C1 segment of cervical spinal cord (tissue), 14 donors: ENCODE measurements at places on chromosomes 6 and 20.

DNA sequence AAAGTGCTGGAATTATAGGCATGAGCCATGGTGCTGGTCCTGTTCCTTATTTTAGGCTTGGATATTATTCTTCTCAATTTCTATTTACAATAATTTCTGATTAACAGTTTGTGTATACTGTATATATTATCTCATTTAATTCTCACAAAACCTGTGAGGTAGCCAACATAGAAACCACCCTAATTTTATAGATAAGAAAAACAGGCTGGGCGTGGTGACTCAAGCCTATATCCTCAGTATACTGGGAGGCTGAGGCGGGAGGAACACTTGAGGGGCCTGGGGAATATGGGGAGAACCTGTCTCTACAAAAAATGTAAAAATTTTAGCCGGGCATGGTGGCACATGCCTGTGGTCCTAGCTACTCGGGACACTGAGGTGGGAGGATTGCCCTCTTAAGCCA lies 3.8 kb upstream of the AFG1L start:
- DNase-seq, result no peak

- DNase-seq, result no peak
Measured at GRCh38 chr6:107539849-107540464, 50.0 kb downstream of the SOBP start.

DNA sequence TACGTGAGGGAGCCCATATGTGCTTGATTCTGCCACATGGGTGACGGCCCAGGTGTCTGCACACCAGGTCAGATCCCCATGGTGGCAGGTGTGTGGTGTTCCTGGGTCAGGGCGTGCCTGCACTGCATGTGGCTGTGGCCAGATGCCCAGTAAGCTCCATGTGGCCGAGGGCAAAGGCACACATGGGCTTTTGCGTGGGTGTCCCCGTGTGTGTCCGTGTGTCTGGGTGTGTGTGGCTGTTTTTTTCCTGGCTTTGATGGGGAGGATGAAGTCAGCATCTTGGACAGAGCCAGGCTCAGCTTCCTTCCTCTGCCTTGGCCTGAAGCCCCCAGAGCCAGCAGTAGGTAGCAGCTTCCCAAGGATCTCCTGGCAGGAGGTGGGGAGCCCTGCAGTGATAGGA lies 1.5 kb upstream of the TNXB start:
- DNase-seq, result no peak

- DNase-seq, result no peak
Measured at GRCh38 chr6:139392794-139393193, 18.3 kb upstream of the CITED2 start.

DNA sequence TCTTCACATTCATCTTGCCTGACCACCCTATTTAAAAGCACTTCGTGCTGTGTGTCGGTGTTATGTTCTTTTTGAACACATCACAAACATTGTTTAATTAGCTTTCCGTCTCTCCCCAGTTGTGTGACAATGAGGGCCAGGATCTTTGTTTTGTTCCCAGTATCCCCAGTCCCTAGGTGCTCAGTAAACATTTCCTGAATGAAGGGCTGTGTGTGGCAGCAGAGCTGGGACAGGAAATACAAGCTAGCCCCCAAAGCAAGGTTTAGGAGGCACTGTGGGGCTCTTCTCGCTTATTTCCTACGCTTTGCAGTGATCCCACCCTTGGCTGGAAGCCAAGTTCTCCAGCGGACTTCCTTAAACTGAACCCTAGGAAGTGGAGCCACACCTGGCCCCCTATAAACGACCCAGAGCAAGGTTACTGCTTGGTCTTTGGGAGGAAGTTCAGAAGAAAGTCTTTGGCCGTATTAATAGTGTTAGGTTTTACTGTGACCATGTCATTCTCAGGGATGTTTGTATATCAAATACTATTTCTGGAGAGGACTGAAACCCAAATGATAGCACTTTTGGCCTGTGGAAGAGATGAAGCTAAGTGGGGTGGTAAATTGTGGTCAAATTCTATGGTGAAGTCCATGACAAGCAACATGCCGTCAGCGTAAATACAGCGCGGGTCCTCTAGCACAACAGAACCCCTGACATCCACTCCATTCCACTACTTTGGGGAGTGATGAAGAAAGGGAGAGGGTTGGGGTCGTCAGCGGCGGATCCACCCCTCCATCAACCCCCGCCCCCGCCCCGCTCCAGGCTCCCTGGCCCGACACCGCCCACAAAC lies 570 bp upstream of the FANCE start:
- DNase-seq, result no peak

DNA sequence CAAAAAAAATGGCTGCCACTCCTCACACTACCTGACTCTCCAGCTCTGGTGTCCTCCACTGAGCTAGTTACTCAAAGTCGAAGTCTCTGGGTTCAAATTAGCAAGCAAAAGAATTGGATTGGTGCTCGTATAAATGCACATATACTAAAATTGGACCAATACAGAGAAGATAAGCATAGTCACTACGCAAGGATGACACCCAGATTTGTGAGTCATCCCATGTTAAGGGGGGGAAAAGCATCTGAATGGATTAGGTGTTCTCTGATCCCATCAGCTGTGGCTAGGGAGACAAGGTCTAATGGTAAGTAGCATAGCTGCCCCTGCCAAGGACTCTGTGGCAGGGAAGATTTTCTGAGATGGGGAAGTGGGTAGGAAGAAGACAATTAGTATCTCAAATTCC lies 18.3 kb upstream of the AMD1 start:
- DNase-seq, result no peak

GRCh38 chr6:142300758-142301650 lies 803 bp upstream of the ADGRG6 start:
- DNase-seq, result no peak

DNA sequence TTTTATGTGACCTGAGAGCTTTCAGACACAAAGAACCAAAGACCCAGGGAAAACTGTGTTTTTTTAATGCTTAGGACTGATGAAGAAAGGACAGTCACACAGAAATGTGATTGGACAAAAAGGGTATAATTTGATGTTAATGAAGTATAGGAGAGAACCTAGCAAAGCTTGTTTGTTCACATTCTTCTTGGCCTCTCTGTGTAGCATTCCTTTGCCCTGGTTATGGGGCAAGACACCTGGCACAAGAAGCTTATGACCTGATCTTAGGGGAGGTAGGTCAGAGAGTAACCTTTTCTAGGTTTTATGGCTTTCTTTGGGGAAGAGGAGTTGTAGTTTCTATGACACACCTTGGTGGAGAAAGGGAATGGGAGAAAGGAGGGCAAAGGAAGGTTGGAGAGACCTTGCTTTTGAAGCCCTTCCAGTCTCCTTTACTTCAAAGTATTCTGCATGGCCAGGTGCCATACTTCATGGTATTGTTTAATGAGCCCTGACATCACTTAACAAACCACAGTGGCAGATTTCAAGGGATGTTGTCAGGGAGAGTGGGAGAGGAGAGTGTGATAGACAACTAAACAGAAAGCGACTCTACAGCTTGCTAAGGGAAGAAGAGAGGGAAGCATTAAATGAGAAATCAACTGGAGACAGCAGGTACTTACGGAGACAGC lies 701.8 kb upstream of the FLRT3 start:
- DNase-seq, result no peak

DNA sequence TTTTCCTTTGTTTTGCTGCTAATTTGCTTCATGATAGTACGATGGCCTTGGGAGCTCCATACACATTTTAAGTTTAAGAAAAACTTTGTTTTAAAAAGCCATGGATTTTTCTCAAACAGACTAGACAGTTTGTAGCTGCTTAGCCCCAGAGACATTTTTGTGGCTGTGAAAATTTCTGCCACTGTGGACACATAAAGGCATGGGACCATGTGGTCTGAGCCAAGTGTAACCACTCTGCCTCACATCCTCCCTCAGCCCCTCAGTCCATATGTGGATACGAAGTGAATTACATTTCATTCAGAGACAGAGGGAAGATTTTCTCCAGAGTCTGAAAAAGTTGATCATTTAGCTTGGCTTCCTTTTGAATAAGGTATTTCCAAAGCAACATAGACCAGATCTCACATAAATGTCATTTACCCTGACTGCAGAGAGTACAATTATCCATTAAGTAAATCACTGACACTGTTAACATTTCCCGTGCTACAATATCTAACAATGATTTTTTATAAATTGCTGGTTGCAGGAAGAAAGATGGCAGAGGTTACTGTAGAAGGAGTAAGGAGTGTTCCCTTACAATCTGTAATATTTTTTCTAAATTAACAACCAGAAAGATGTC lies 87.4 kb downstream of the GJA1 start:
- no peak for DNase-seq

- DNase-seq, result no peak
Measured at GRCh38 chr20:47568019-47568418, 66.3 kb downstream of the NCOA3 start.

GRCh38 chr6:40171343-40171742 lies 237.1 kb upstream of the MOCS1 start:
- DNase-seq, result no peak

DNA sequence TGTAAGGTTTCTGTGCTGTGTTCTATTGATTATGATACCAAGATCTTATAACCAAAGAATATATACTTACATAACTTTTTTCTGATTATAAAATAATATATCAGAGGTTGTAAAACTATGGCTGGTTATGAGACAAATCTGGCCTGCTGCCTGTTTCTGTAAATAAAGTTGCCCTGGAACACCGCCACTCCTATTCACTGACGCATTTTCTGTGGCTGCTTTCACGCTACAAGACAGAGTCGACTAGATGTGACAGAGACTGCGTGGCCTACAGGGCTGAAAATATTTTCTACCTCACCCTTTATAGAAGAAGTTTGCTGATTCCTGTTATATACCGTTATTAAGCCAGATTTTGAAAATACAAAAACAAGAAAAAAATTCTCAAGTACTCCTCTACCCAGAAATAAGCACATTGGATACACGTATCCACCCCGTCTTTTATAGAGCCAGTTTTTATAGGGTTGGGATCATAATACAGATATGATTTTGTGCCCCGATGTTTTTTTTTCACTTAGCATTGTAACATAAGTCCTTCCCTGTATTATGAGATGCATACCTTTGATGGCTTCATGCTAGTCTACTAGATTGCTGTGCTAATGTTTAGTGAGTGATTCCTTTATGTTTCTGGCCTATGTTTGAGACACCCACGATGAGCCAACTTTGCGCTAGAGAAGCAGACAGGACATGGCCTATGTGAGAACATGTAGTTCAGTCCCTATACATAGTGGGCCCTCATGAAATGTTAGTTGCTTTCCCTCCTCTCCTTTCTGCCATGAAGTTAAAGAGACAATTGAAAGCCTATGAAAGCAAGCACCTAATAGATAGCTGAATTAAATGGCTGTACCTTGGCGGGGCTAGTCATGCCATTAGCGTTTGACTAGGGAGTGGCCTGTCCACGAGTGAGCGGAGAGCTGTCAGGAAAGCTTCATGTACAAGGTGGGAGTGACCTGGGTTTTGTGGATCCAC lies 98.1 kb upstream of the KCNK16 start:
- no peak for DNase-seq

GRCh38 chr20:6333110-6333509 lies 210.3 kb upstream of the FERMT1 start:
- no peak for DNase-seq

- DNase-seq, result no peak
Measured at GRCh38 chr20:60727425-60727824, 524.6 kb upstream of the CDH4 start.

DNA sequence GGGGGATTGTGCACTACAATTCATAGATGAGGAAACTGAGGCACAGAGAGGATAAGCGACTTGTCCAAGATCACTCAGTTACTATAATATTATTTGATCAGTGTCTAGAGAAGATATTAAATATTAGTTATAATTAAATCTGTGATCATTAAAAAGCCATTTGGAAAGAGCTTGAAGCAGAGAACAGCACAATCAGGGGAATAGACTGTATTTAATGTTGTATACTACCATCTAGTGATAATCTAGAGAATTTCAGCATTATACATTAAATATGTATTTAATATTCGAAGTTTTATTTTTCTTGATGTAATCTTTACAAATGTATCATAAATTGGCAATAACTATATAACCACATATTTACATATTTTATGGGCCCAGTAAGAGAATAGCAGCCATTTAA lies 20.1 kb upstream of the MTCL3 start:
- no peak for DNase-seq

- no peak for DNase-seq
Measured at GRCh38 chr6:130944486-130944885, 117.3 kb downstream of the SMLR1 start.

GRCh38 chr6:11731423-11731822 lies 47.2 kb downstream of the ADTRP start:
- no peak for DNase-seq

DNA sequence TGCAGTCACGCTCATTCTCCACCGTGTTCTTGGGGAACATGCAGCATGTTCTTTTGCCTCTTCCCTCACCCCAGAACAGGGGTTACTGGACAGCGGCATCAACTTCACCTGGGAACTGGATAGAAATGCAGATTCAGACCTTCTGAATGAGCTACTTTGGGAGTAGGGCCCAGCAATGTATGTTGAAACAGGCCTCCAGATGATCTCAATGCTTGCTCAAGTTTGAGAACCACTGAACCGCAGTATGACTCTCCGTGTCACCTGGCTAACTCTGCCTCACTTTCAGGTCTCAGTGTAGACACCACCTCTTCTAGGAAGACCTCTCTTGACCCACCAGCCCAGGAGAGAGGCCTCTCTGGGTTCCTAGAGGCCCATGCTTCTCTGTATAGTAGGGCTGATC lies 4.9 kb downstream of the TRIB3 start:
- DNase-seq, result no peak

- DNase-seq, result no peak
Measured at GRCh38 chr6:152161501-152161900, 354.0 kb downstream of the ESR1 start.

DNA sequence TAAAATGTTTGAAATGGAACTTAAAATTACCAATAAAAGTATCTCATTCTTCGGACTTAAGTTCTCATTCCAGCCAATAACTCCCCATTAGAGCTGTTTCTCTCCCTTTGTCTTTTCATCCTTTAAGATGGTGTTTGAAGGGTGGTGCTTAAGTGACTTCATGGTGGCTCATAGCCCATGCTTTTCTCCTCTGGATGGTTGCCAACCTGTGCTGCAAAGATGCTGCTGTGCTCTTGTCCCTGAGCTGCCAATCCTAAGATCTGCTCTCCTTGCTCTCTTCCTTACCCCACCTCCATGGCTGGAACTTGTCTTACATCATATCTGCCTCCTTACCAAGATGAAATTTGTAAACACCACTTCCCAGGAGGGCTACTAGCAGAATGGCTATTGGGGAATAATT lies 31.6 kb upstream of the PNRC1 start:
- no peak for DNase-seq

GRCh38 chr6:43824703-43825064 lies 54.7 kb downstream of the VEGFA start:
- DNase-seq, result no peak

DNA sequence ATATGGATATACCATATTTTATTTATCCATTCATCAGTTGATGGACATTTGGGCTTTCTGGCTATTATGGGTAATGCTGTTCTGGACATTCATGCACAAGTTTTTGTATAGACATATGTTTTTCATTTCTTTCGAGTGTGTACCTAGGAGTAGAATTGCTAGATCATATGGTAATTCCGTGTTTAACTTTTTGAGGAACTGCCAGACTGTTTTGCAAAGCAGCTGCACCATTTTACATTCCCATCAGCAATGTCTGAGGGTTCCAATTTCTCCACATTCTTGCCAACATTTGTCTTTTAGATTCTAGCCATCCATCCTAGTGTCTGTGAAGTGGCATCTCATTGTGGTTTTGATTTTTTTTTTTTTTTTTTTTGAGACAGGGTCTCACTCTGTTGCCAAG lies 20.8 kb downstream of the SRC start:
- no peak for DNase-seq
